ENCODE measurements at places on chromosomes 7 and 10.
A peak's percentile ranks its signal among the peaks of the same experiment; 100 is the strongest.

- no peak for DNase-seq
Measured at GRCh38 chr7:155576416-155576815, 30.1 kb upstream of the CNPY1 start.

DNA sequence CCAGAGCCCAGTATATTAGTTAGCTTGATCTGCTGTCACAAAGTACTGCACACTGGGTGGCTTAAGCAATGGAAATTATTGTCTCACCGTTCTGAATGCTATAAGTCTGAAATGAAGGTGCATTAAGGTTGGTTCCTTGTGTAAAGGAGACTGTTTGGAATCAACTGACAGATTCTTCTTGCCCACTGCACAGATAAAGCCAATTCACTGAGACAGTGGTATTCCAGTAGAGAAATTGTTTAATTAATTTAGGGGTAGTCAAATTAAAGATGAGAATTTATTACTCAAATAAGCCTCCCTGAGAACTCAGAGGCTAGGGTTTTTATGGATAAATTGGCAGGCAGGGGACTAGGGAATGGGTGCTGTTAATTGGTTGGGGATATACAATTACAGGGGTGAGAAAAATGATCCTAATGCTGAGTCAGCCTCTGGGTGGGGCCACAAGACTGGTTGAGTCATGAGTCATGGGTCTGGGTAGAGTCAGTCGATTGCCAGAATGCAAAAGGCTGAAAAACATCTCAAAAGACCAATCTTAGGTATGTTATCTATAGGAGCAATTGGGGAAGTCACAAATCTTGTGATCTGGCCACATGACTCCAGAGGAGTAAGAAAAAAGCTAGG, 23.5 kb upstream of the SAMD9L start:
- DNase-seq, result no peak

DNA sequence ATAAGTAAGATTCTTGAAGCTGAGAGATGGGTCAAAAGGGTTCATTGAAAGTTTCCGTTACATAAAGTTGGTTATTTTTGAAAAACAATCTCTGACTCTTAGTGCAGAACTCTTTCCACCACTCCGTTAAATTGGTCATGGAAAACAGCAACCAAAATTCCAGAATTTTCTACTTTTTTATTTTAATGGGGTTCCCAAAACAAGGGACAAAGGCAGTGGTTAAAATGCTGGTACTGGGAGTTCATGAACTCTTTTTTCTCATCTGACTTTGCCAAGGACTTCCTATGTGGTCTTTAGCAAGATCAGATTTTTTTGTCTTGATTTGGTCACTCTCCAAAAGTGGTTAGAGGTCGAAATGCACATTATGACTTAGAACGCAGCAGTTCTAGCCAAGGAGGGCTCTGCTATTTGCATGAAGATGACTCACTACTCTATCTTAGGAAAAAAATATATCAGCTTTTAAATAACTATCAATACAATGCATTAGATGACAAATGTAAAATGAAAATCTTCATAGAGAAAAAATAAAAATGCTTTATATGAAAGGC, 145.7 kb downstream of the REEP3 start:
- DNase-seq, result peak; percentile 96

DNA sequence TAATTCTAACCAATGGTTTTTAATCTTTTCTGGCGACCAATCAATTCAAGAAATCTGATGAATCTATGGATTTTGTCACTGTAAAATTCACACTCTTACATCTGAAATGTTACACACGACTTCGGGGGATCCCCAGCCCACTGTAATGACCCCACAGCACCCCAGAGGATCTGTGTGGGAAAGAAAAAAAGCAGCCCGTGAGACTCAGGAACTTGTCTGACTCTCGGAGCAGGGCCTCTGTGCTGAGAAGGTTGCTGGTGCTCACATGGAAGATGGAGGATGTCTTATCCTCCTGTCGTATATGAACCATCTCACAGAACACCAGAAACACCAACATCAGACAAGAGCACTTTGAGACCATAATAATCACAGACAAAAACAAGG, 228.4 kb upstream of the INHBA start:
- DNase-seq, result no peak

GRCh38 chr7:356691-357462, 66.9 kb downstream of the FOXL3 start:
- no peak for DNase-seq

- DNase-seq, result peak; percentile 96
Measured at GRCh38 chr7:121530227-121531174, 134.4 kb upstream of the FAM3C start.

DNA sequence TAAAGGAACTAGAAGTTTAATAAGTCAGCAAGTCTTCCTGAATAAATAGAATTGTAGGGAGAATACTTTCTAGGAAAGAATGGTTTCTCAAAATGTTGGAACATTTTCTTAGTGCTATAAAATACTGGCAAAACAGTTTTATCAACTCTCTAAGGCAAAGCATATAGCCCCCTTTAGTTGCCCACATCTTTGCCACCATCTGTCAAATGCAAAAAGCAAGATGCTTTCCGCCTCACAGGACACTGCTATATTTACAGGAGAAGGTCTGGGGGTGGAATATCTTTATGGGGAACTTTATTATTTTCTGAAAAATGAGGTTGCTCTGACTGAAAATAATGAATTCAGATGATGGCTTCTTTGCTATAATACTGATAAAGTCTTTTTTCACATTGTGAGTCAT, 78.3 kb downstream of the SVOPL start:
- no peak for DNase-seq

DNA sequence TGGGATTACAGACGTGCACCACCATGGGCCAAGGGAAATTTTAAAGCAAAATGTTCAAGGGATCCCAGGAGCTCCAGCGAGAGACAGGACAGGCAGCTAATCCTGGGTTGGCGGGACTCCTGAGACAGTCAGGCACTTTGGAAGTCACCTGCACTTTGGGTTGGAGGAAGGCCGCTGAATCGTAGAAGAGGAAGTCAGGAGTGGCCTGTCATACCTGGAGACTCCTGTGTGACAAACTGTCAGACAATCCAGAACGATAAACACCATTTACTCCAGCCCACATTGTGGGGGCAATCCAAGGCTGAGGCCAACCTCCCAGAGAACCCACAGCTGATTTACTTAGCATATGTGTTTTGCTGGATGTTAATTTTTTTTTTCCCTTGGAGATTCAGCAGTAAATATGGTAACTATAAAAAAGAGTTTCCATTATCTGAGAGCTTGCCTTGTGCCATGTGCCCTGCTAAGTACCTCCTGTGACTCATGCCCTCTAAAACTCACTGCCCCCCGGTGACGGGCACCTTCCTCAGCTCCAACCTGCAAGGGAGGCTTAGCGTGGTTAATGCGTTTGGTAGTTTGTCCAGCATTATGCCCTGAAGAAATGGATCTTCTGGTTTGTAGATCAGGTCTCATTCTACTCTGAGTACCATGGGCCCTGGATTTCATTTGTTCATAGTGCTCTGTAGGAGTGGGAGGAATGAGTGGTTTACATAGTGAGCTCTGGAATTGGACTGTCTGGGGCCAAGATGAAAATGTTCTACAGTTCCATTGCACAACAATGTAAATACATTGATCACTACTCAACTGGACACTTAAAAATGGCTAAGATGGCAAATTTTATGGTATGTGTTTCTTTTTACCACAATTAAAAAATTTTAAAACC, 50.9 kb downstream of the ICA1 start:
- no peak for DNase-seq

- DNase-seq, result no peak
Measured at GRCh38 chr10:126101736-126102135, 205.4 kb downstream of the FANK1 start.

DNA sequence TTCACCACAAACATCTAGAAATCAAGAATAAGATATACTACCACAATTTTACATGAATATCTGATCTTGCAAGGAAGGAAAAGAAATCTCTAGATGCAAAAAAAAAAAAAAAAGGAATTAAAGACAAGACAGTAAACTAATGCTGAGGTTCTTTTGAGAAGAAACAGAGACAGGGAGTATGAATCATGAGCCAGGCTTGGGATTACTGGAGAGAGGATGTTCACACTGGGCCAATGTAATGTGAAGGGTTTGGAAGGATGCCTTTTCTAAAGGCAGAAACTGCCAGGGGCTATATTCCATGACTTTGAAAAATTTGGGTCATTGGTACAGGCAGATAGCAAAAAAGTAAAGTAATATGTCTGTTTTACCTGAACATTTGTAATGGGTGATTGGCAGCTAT, 573.0 kb upstream of the IGFBP3 start:
- DNase-seq, result peak; percentile 45

GRCh38 chr10:47366731-47367460, 17.2 kb downstream of the ZNF488 start:
- DNase-seq, result no peak

- no peak for DNase-seq
Measured at GRCh38 chr7:111096997-111097396, 6.1 kb downstream of the LRRN3 start.

GRCh38 chr10:43781480-43782361, 133.0 kb upstream of the ZNF32 start:
- no peak for DNase-seq

GRCh38 chr7:25656581-25657026, 428.3 kb upstream of the NPVF start:
- no peak for DNase-seq

DNA sequence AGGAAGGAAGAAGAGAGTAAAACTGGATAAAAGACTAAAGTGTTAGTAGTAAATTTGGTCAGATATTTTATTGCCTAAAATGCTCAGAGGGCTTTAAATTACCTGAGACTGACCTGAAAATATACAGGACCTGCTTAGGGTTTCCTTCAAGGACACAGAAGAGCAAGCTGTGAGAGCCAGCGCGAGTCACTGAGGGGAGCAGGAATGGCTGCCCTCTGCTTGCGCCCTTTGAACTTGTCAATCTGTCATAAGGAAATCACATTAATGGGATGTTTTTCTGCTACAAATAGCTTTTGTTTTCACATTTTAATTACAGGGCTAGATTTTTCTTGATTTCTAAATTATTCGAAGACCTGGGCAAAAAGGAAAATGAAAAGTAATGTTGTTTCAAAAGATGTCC, 26.9 kb downstream of the DNAJB9 start:
- DNase-seq, result no peak

- no peak for DNase-seq
Measured at GRCh38 chr7:816751-817671, 15.3 kb upstream of the SUN1 start.

- no peak for DNase-seq
Measured at GRCh38 chr10:48458662-48459048, 146.2 kb downstream of the ARHGAP22 start.

DNA sequence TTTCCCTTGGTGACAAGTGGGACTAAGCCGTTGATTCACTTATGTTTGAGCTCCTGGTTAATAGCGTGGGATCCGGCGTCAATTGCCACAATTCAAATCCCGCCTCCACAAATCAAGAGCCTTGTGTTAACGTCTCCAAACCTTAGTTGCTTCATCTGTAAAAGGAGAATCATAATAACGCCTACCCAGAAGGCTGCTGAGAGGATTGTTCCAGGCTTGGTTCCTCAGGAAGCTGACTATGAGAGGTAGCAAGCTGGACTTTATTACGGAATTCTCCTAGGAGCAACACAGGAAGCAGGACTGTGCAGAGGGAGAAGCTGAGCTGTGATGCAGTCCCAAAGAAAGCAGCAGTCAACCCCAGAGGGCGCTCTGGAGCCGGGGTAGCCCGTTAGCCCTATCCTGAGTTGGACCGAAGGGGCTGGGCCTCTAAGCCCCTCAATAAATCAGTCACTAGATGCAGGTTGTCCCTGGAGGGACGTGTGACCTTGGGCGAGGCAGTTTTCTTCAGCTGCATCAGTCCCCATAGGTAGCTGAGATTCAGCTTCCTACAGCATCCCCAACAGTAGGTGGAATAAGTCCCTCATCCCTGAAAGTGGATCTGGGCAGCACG, 6.9 kb upstream of the BAG3 start:
- no peak for DNase-seq

DNA sequence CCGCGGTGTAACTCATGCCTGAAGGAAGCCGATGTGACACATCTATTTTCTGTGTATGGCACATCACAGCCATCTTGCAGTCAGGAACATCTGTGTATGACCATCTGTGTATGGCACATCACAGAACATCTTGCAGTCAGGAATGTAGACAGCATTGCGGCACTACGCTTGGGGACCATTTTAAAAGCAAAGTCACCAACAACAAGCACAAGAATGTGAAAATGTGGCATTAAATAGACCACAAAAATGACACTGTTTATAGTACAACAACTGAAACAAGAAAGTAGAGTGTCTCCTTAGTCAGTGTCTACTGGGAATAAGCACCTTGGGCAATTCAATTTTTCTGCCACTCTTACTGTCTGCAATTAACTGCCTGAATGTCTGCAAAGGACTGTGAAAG, 124.4 kb downstream of the HGF start:
- no peak for DNase-seq

GRCh38 chr7:23337374-23337773, 38.2 kb downstream of the MALSU1 start:
- no peak for DNase-seq

DNA sequence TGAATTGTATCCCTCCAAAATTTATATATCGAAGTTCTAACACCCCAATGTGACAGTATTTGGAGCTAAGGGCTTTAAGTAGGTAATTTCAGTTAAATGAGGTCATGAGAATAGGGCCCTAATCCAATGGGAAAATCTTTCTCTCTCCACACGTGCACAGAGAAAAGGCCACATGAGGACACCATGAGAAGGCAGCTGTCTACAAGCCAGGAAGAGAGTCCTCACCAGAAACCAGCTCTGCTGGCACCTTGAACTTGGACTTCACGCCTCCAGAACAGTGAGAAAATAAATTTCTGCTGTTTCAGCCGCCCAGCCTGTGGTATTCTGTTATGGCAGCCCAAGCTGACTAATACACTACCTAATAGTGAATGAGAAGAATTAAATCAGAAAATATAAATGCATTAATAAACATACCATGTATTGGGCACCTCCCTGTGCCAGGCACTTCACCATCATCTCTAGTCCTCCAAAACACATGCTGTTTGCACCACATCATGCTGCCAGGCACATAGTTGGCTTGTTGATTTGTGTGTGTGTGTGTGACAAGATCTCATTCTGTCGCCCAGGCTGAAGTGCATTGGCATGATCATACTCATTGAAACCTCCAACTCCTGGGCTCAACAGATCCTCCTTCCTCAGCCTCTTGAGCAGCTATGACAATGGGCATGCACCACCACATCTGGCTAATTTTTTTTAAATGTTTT, 9.1 kb upstream of the TOMM7 start:
- DNase-seq, result no peak

GRCh38 chr7:144011458-144012230, 11.5 kb downstream of the OR6B1 start:
- DNase-seq, result no peak

- DNase-seq, result no peak
Measured at GRCh38 chr10:131891196-131891928, 9.4 kb upstream of the PPP2R2D start.

GRCh38 chr7:22997871-22998518, 15.9 kb downstream of the HYCC1 start:
- no peak for DNase-seq

GRCh38 chr7:4866528-4867496, 5.0 kb upstream of the PAPOLB start:
- no peak for DNase-seq

DNA sequence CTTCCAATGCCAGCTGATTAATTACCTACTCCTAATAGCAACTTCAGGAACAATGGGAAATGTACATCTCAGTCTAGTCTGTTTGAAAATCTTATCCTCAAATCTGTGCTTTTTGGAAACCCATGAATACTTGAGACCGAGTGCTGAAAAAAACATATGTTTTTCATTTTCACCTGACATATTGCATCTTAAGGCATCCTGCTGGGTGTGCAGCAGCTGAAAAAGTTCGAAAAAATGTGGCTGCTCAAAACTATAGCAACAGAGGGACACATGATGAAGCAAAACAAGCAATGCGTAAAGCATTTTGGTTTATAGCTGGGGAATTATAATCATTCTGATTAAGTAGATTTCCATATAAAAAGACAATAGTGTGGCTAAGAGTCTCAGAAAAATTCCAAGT, 218.0 kb downstream of the CREB5 start:
- DNase-seq, result no peak
